ENCODE measurements at places on chromosomes 16 and 17.

DNA sequence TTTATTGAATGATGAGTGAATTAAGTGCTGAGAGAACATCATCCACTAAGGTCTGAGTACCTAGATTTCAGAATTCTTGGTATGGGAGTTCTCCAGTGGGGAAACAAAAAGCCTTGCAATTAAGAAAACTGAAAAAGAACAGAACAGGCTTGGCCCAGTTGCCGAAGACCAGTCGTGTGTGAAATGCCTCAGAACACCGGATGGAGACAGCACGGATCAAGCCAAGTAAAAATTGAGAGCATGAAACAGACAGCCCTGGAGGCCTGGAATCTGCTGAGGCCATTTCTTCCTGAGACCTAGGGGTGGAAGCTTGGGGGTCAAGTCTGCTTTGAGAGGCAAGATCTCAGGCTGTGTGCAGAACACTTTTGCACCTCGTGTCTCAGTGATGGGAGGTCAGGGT, 43.3 kb downstream of the GRIN2A start:
- no peak for ATAC-seq

- no peak for ATAC-seq
These were observed 4.2 kb upstream of the SPAG9 start for GRCh38 chr17:51124640-51125503.

DNA sequence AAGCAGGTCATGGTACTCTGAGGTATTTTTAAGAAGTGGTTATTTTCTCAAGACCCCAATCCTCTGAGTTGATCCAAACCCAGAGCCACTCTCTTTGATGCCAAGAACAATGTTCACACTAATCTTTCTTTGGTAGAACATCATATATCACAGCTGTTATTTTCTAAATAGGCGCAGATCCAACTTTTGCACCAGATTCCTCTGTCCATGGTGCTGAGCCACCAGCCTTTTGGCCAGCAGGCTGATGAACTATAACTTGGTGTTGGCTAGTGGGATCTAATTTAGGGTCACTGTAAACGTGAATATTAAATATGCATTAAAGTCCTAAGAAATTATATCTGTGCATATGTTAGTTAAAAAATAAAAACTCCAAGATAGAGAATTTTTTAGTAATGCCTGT, 7.0 kb upstream of the ZKSCAN2 start:
- no peak for ATAC-seq

- no peak for ATAC-seq
These were observed 9.8 kb downstream of the MPHOSPH6 start for GRCh38 chr16:82160226-82160625.

GRCh38 chr17:34259146-34259545, 4.1 kb downstream of the CCL2 start:
- ATAC-seq: no peak

DNA sequence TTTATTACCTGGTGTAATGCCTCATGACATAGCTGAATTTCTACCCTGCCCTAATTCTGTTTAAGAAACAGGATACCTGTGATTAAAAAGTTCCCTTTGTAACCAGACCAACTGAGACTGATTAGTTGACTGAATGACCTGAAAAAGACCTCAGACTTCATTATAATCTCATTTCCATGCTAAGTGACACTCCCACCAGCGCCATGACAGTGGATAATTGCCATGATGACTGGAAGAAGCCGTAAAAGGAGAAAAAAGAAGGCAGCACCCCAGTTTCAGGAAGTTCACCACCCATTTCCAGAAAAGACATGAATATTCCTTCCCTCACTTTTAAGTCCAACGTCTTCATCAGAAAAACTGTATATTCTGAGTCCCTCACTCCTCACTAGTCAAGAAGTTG, 125.6 kb upstream of the HS3ST4 start:
- ATAC-seq: no peak

- no peak for ATAC-seq
These were observed 28.7 kb downstream of the KNOP1 start for GRCh38 chr16:19689342-19689741.

DNA sequence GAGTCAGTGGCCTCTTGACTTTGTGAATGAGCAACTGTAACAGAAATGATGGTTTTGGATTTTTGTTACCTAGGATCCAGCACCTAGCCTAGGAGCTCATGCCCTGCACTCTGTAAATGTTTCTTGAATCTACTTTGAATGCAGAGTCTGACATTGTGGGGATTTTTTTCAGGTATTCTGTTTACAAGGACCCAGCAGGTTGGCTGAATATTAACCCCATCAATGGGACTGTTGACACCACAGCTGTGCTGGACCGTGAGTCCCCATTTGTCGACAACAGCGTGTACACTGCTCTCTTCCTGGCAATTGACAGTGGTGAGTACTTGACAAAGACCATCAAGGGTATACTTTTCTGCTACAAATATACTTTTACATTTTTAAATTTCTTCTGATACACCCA, 59.8 kb upstream of the HSBP1 start:
- no peak for ATAC-seq

GRCh38 chr16:68590201-68590994, 51.3 kb downstream of the ZFP90 start:
- peak; percentile 64 for ATAC-seq

GRCh38 chr17:14297161-14297851, 3.6 kb upstream of the HS3ST3B1 start:
- no peak for ATAC-seq

GRCh38 chr17:64240261-64240740, 22.8 kb downstream of the TEX2 start:
- no peak for ATAC-seq

DNA sequence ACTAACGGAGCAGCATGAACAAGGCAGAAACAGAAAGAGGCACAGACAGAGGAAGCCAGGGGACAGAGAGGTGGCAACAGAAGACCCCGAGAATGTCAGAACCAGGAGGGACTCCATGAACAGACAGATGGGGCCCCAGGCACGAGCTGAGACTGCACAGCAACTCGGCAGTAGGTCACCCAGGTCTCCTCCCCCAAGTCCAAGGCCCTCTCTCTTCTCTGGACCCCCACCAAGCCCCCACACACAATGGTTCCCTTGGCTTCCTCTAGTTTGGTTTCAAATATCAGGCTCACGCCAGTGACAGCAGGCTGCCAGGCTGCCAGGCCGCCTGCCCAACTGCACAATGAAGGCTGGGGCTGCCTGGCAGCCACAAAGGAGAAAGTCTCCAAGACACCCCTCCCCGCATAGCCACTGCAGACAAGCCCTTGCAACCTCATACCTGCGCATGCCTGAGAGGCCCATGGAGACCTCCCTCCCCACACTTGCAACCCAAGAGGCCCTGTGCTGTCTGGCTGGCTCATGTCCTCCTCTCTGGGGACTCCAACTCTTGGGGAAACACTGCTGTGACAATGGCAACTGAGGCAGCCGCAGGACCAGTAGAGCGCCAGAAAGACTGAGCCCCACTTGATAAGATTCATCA, 54.8 kb downstream of the PIMREG start:
- ATAC-seq: no peak

GRCh38 chr17:33520426-33521330, 227.6 kb upstream of the ASIC2 start:
- ATAC-seq: no peak

DNA sequence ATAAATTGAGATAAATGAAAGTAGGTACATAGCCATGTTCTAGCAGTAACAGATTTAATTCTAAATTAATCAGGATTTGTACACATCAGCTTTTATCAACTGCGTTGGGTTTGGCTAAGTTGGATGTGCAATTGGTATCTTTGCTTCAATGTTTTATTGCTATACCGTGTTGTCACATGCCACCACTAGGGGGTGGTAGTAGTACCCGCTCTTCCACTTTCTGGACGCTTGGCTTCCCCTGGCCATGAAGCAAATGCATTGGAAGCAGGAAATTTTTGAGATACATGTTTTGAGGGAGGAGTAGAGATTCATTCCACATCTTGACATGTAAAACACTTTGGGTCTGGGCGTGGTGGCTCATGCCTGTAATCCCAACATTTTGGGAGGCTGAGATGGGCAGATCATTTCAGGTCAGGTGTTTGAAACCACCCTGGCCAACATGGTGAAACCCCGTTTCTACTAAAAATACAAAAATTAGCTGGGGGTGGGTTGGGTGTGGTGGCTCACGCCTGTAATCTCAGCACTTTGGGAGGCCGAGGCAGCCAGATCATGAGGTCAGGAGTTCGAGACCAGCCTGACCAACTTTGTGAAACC, 58.6 kb downstream of the EMP2 start:
- no peak for ATAC-seq
